ENCODE measurements at places on chromosomes 6 and 20.

- no peak for DNase-seq
These were observed 570.8 kb downstream of the UTRN start for GRCh38 chr6:144855812-144856531.

- DNase-seq = no peak
These were observed 126.8 kb downstream of the GRM4 start for GRCh38 chr6:34018961-34019606.

GRCh38 chr6:25326126-25326525 is 47.0 kb downstream of the CARMIL1 start:
- no peak for DNase-seq

- no peak for DNase-seq
These were observed 3.8 kb downstream of the PEX7 start for GRCh38 chr6:136826216-136826615.

DNA sequence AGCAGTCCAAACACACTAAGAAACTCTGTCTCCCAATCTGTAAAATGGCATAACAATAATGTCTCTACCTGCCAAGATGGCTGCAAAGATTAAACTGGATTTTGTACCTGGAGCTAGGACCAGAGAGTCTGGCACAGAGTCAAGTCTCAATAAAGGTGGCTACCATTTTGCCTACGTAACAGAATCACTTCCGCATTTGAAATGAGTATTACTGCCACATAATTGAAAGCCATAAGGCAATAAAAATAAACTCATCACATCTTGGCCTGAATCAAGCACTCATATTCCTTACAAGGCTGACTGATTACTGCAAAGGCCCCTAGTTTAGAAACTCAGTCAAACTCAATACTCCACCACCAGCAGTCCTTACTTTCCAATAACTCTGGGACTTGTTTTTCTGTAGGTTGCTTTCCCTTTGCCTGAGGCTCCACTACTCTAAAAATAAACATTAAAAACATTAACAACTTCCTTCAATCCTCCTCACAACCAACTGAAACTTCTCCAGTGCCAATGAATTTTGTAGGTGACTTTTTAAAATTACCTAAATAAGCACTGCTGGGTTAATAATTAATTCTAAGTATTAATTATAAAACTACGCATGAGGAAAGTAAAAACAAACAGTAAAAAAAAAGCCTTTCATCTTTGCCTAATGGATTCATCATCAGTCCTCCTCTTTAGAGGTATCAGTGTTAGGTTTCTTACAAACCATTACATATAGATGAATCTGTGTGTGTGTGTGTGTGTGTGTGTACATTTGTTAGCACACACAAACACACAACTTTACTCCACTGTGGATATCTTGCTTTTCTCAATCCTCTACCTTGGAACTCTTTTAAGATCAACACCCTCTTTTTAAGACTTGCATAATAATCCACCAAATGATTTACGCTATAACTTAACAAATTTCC is 3.7 kb downstream of the KIF16B start:
- DNase-seq = no peak

GRCh38 chr6:52381249-52381648 is 19.3 kb downstream of the PAQR8 start:
- no peak for DNase-seq

GRCh38 chr6:114282292-114282691 is 60.5 kb downstream of the HS3ST5 start:
- DNase-seq = no peak

- no peak for DNase-seq
These were observed 40.0 kb downstream of the EFCAB8 start for GRCh38 chr20:32898729-32899128.

GRCh38 chr20:53870426-53871315 is 199.7 kb downstream of the BCAS1 start:
- no peak for DNase-seq

DNA sequence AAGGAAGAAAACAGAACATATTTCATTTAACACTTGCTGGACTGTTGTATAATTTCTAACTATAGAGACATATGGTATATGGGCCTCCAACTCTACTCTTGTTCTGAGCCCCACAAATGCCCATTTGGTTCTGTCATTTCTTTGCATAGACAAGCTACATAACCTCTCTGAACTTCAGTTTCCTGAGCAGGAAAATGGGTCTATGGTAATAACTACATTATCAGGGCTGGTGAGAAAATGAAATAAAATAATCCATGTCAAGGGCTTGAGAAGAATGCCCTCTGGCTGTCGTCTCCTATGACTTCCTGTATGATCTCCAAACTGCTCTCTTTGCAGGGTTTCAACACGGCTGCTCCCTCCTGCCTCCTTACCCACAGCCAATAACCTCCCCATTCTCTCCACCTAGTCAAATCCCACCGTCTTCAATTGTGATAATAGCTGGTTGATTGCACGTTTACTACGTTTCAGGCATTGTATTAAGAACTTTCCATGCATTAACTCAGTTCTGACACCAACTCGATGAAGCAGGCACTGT is 12.0 kb downstream of the ZCCHC3 start:
- DNase-seq = no peak

DNA sequence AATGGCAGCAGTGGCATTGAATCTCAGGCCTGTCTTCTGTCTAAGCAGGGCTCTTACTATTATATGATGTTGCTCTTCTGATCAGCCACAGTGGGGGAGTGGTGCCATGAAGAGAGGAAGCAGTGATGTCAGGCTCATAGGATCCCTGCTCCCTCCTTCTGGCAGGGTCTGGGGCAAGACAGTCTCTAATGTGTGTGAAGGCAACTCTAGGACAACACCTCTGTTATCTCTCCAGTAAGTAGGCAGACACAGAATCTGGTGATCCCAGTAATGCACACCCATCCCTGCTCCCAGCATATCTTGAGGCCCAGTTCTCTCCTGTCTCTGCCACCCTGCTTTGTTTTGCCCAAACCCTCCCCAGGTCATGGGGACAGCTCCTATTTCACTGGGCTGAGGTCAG is 8.8 kb downstream of the C20orf202 start:
- no peak for DNase-seq

- DNase-seq = no peak
These were observed 37.6 kb upstream of the CD83 start for GRCh38 chr6:14079971-14080370.

- no peak for DNase-seq
These were observed 157.6 kb downstream of the HIVEP2 start for GRCh38 chr6:142787422-142787821.

DNA sequence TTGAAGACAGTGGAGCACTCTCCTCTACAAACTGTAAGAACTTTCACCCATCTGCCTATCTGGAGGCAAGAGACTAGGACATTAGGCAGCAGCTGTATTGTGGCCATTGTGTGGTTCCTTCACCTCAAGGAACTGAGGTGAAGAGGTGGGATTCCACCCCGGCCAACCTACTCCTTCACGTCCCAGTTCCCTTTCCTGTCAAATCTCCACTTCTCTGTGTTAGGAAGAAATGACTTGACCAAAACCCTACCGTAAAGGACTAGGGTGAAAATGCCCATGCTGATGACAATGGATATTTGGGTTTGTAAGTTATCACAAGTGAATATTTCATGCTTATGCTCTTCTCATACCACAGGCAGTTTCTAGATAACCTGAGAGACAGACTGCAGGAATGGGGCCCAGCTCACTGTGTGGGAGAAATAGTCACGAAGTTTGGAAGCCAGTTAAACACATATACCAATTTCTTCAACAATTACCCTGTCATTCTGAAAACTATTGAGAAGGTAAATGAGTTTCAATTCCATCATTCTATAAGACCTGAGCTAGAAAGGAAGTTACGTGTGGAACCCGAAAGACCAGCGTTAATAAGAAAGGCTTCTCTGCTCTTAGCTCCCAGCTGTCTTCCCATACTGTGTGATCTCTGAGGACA is 86.6 kb downstream of the ECT2L start:
- DNase-seq = no peak

GRCh38 chr6:96795481-96795880 is 41.8 kb downstream of the GPR63 start:
- DNase-seq = no peak

- no peak for DNase-seq
These were observed 134.3 kb downstream of the ANKRD60 start for GRCh38 chr20:58094160-58094559.

- peak; percentile 35 for DNase-seq
These were observed 1.8 kb upstream of the SAMD5 start for GRCh38 chr6:147506704-147507114.

- DNase-seq = no peak
These were observed 168.5 kb upstream of the AKIRIN2 start for GRCh38 chr6:87870556-87870955.

- DNase-seq = no peak
These were observed 84.3 kb downstream of the PFDN4 start for GRCh38 chr20:54292185-54292584.

DNA sequence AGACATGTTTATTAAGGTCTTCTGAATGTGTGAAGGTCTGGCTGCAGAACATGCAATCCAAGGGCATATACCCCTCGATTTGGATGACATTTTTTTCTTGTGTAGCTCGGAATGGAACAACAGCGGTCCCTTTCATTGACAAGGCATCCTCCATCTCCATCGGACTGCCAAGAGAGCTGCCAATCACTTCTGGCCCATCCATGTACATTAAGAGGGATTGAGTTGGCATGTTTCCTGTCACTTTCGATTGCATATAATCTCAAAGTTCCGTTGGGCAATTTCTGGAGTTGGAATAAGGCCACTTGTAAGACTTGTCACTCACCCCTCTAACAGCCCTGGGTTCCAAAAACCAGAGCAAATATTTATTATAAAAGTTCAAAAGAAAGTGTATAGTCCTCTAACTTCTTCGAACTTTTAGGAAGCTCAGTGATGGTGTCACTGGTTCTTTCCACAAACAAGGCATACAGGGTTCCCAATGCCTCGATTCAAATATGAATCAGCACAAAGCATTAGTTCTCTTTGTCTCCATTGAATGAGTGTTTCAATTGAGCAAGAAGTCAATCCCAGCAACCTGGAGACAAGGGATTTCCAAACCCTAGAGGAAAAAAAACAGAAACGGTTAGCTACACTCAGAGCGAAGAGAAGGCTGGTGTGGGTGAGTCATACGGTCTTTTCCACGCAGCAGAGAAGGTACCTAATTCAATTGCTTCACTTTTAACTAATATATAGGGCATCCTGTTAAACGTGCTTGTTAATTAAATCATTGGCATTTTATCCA is 10.9 kb downstream of the ZNF217 start:
- DNase-seq = no peak

DNA sequence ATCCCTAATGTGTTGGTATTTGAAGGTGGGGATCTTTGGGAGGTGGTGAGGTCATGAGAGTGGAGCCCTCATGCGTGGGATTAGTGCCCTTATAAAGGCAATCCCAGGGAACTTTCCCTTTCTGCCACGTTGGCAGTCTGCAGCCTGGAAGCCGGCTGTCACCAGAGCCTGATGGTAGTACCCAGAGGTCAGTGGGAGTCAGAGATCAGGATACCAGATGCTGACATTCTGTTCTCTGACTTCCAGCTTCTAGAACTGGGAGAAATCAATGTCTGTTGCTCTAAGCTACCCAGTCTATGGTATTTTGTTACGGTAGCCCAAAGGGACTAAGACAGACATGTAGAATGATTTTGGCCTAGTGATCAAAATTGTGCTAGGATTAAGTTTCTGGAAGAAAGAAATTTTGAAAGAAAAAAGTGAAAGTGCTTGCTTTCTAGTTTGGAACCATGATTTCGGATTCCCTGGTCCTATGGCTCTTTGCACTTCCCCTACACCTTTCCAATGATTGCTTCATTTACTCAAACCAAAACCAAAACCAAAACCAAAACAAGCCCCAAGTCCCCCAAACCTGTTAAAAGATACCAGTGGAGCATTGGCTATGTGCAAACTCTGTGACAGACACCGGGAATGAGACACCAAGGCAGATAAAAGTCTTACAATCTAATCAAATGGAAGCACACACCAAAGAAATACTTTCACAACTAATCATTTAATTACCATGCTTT is 173.7 kb upstream of the ZNF217 start:
- no peak for DNase-seq

DNA sequence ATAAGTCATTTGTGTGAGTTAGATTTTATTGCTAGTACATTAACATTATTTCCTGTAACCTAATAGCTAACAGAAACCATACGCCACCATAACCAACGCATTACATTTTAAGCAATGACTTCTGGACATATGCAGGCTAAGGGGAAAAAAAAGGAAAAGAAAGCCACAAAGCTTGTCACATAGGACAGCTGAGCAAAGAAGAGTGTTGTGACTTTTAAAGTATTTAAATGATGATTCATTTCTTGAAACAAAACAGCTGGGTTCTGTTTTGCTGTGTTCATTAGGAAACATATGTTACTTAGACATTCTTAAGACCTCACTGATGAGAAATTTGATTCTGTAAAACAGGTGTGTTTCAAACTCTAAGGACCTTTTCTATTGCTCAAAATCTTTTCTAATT is 171.4 kb downstream of the COL9A1 start:
- no peak for DNase-seq

GRCh38 chr6:34897130-34897529 is 8.1 kb downstream of the ANKS1A start:
- no peak for DNase-seq

- no peak for DNase-seq
These were observed 230.0 kb upstream of the CHD6 start for GRCh38 chr20:41848180-41848579.

DNA sequence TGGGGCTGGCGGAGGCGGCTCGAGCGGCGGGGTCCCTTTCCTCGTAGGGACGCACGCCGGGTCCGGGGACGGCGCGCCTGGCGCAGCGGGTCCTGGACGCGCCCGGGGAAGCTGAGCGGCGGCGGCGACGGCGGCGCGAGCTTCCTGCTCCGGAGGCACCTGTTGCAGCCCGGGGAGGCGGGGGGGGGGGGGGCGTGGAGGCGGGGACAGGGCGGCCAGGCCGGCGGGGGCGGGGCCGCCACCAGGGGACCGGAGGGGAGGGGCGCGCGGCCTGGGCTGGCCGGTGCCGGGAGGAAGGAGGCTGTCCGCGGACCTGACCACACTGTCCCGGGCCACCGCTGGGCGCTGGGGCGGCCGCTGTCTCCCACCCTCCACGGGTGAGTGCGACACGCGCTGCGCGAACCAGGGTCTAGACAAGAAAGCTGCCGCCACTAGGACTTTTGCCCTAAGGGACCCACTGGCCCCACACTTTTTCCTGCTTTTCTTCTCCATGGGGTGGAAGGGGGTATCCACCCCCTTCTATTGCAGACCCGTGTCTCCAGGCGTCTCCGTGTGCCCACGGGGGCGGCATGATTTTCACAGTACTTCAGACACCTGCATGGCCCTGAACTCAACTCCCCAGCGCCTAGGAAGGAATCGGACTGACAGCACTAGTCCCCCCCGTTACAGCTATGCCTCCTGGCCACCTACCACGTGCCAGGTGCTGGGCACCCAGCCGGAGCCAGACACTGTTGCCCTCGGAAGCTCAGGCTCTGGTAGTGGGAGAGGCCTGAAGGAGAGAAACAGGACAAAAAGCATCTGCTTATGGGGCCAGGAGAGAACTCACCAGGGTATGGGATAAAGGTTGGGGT is at the start of gene NFATC2:
TSS of gene NFATC2 (minus strand) at position 149 of the 851 bp plus-strand sequence. CDS start 220 bp downstream, outside the sequence.
- DNase-seq = no peak

GRCh38 chr20:35994994-35995453 is 26.6 kb downstream of the CNBD2 start:
- DNase-seq = peak; percentile 61
